ENCODE measurements at places on chromosomes 7 and 10.

- DNase-seq: no peak
Measured at GRCh38 chr7:112603673-112604072, 122.9 kb downstream of the LSMEM1 start.

- DNase-seq: peak; percentile 33
Measured at GRCh38 chr10:14670551-14671240, 104.0 kb downstream of the FAM107B start.

- DNase-seq: no peak
Measured at GRCh38 chr7:13839063-13839462, 150.4 kb downstream of the ETV1 start.

- no peak for DNase-seq
Measured at GRCh38 chr7:80186721-80187120, 52.1 kb downstream of the GNAI1 start.

- DNase-seq: no peak
Measured at GRCh38 chr10:12412666-12413368, 63.5 kb downstream of the CAMK1D start.

DNA sequence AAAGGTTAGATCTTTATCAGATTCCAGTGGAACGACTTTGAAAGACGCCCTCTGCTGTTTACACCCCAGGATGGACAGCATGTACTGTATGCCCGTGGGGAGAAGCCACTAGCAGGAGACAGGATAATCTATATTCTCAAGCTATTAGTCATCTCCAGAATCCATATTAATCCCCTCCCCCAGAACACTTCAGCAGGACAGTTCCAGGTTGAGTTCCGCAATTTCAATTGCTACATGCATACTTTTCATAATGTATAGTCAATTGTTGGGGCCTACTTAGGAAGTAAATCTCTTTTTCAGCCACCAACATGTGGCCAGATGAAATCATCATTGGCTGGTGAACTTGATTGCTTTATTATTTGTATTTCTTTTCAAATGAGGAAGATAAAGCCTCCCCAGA lies 313.1 kb upstream of the SMIM30 start:
- DNase-seq: no peak

- no peak for DNase-seq
Measured at GRCh38 chr10:24128066-24128730, 80.7 kb upstream of the KIAA1217 start.

DNA sequence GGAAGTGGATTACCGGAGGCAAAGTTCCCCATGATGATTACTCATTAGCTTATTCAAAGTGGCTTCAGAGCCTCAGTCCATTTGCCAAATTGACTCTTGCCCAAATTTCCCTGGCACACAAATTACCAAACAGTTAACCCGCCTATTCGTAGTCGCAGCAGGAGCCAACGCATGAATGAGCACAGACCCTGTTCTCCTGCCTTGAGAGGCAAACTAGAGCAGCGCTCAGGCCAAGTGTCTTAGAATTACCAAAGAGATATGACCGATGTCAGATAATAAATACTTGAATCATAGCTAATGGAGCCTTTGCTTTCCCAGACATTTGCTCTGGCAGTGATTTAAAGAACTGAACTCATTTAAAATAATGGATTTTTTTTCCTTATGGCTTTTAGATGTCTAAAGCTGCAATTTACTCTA lies 64.9 kb downstream of the CTTNBP2 start:
- no peak for DNase-seq

- DNase-seq: no peak
Measured at GRCh38 chr10:86078639-86079035, 288.0 kb downstream of the GRID1 start.

- no peak for DNase-seq
Measured at GRCh38 chr10:28089467-28089866, 90.6 kb upstream of the ODAD2 start.

- no peak for DNase-seq
Measured at GRCh38 chr10:131790021-131790420, 110.8 kb upstream of the PPP2R2D start.

DNA sequence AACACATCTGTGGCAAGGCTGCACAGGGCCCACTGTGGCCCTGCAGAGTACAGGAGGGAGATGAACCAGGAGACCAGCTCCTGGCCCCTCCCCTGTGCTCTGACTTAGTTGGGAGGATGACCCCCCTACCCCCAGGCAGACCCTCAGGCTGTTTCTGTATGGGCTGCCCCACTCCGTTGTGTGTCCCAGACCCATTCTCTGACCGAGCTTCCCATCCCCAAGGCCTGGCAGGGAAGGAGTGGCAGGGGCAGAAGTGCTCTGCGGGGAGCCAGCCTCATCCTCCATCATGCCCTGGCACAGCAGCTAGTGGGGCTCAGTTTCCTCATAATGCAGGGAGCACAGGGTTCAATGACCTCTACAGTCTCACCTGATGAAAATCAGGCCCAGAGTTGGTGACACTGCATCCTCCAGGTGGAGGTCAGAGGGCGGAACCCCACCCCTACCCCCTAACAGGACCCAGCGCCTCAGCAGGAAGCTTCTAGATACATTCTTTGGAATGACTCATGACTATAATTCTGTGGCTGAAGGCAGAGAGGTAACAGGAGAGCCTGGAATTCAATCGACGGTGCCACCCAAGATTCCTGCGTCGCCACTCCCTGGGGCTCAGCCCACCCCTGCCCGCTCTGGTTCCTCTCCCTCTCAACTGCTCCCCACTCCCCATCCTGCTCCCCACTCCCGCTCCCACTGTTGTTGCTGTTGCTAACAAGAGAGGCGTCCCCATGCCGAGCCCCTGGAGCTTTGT lies 18.2 kb downstream of the PODXL start:
- no peak for DNase-seq

DNA sequence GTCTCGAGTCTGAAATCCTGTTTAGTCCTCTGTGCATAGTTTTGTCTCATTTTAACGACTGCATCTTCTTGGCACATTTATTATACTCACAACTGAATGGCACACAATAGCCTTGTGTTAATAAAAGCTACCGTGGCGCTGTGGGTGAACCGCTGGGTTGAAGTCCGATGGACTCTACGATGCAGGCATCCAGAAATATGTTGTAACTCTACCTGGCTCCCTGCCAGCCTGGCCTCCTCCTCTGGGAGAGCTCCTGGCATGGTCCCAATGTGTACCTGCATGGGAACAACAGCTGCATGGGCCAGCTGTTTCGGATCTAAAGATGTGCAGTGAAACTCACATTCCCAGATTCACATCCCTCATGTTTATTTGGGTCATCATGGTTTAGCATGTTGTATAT lies 3.7 kb upstream of the DPYSL4 start:
- DNase-seq: no peak

GRCh38 chr10:13815756-13816155 lies 229.0 kb downstream of the PRPF18 start:
- DNase-seq: no peak

DNA sequence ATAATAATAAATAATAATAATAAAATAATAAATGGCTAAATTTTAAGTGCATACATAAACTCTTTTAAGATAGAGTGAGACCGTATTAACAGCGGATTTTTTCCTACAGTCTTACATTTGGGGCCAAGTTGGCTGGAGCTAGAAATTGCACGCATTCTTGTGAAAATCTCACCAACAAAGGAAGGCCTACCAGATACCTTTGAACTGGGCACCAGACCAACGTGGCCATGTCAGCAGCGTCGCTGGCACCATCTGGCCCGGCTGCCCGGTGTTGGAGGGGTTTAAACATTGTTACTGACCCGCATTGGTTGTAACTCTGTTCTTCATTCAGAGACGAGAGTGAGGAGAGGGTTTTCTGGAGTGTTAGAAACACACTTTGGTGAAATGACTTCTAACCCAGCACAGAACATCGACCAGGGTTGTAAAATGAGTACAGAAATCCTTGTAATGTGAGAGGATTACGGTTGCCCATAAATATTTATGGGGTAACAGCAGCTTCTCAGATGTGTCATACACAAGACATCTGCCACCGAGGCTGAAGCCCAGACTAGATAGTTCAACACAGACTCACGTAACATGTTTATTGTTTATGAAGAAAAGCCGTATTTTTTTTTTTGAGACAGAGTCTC lies 34.6 kb upstream of the UNCX start:
- peak; percentile 88 for DNase-seq

DNA sequence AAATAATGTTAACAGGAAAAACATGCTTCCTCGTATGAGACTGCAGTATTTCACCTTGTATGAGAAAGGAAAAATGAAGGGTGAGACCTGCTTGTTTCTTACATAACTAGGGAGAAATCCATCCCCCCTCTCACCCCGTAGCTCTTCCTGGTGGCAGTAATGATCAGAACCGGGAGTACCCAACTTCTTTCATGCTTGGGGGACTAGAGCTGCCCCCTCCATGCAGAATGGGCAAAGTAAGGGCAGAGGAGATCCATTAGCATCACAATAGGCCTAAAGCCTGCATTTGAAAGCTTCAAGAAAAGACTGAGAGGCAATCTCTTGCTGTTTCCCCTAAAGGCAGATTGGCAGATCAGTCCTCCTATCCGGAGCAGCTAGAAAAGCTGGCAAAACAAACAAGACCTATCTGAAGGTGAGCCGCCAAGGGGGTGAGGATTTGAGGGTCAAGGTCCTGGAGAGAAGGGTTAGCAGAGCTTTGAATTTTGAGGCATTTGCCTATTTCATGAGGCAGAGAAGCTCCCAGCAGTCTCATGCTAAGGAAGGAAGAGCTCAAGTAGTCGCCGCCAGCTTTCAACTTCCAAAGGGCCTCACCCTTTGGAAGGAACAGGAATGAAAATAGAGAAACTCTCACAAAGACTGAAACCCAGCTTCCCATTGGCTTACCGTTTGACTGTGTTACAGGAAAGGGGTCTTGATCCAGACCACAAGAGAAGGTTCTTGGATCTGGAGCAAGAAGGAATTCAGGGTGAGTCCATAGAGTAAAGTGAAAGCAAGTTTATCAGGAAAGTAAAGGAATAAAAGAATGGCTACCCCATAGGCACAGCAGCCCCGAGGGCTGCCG lies 36.2 kb downstream of the BAG3 start:
- DNase-seq: no peak

GRCh38 chr10:129085811-129086210 lies 381.2 kb upstream of the MGMT start:
- no peak for DNase-seq

DNA sequence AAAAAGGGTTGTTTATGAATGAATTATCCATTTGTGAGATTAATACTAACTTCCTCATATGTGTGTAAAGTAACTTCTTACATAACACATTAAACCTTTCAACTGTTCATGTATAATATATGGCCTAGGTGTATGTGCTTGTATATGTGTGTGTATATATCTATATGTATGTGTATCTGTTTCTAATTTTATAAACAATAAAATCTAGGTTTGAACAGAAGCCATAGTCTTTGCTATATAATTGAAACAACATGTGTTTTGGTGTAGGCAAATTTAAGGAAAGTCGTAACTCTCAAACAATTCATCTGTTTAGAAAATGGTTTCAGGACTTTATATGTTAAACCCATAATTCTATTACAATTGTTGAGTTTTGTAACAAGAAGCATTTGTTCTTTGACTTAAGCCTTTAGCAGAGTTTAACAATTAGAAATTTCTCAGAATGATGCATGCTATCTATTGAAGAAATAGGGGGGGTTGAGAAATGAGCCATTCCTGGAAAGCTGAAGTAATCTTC lies 103.3 kb downstream of the BBS9 start:
- no peak for DNase-seq

DNA sequence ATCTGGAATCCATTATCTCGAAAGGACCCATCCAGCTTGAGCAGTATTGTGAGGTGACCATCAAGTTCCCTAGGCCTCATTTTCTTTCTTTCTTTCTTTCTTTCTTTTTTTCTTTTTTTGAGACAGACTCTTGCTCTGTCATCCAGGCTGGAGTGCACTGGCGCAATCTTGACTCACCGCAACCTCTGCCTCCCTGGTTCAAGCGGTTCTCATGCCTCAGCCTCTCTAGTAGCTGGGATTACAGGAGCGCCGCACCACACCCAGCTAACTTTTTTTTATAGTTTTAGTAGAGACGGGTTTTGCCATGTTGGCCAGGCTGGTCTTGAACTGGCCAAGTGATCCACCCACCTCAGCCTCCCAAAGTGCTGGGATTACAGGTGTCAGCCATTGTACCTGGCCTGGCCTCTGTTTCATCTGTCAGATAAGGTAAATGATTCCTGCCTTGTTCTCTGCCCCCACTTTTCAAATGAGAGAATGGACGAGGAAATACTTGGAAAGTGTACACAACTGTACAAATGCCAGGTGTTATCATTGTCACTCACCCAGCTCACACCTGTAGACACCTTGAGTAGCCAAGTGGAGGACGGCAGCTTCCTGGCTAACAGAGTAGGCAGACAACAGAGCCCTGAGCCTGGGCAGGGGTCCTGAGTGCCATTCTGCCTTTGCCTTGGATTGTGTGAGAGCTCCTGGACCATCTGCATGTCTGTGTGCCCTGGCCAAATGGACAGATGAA lies 54.1 kb downstream of the HK1 start:
- DNase-seq: no peak

GRCh38 chr7:41010967-41011366 lies 691.9 kb downstream of the INHBA start:
- no peak for DNase-seq

- DNase-seq: no peak
Measured at GRCh38 chr10:44854693-44855350, 56.3 kb upstream of the TMEM72 start.

- DNase-seq: no peak
Measured at GRCh38 chr10:79293841-79294581, 53.3 kb upstream of the PPIF start.

GRCh38 chr7:47764746-47765145 lies 182.8 kb upstream of the TNS3 start:
- DNase-seq: no peak

GRCh38 chr10:28256776-28257175 lies 46.1 kb downstream of the MPP7 start:
- DNase-seq: no peak

GRCh38 chr7:10773430-10773829 lies 200.2 kb upstream of the PHF14 start:
- no peak for DNase-seq

GRCh38 chr10:9305018-9305655 lies 1250.6 kb downstream of the GATA3 start:
- DNase-seq: no peak

- no peak for DNase-seq
Measured at GRCh38 chr7:16609842-16610450, 35.6 kb downstream of the ANKMY2 start.

GRCh38 chr7:135744938-135745702 lies 3.5 kb downstream of the FAM180A start:
- DNase-seq: no peak

DNA sequence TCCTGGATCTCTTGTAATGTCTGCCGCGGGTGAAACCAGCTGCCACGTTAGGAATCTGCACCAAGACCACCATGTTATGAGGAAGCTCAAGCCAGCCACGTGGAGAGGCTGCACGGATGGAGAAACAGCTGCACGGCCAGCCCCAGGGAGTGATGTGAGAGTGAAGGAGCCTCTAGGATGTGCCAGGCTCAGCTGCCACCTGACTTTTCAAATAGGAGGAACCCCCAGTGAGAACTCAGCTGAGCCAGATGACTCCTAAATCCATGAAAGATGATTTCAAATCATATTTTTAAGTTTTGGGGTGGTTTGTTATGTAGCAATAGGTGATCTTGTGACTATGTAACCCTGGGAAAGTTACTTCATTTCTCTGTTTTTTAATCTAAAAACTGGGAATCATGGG lies 71.7 kb downstream of the PRKAG2 start:
- no peak for DNase-seq
